ENCODE measurements at places on chromosomes 13 and 19. TPM values are rescaled to one million over a fixed set of nuclear protein-coding genes. Genes with fewer than 3 reads are reported as not detected.

DNA sequence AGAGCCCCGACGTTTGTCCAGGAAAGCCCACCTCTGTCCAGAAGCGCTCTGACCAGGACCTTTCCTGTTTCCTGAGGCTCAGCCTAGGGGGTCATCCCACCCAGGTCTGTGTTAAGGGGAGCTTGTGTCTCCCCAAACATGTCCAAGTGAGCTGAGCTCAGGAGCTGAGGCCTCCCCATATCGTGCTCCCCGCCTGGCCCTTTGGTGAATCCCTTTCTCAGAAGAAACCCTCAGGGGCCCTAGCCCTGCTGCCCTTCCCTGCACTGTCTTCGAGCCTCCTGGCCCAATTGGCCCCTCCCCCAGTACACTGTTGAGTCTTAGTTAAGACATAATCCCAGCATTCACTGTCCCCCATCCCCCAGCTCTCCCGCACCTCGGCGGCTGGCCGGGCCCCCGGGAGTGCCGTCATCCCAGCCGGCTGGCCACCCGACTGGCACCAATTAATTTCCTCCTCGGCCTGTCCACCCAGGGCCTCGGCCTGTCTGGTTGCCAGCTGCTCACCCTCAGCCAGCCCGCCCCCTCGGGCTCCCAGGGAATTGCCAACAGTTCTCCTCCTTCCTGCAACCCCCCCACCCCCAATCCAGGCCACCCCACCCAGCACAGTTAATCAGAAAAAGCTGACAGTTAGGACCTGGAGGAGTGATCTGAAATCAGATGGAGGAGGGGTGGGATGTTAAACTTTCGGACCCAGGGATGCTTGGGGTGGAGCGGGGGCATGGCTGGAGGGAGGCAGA is 13.6 kb downstream of the IER2 start:
- DNase-seq = peak; percentile 78

The ZMYM5 gene
- 10.1 TPM for total RNA-seq

DNA sequence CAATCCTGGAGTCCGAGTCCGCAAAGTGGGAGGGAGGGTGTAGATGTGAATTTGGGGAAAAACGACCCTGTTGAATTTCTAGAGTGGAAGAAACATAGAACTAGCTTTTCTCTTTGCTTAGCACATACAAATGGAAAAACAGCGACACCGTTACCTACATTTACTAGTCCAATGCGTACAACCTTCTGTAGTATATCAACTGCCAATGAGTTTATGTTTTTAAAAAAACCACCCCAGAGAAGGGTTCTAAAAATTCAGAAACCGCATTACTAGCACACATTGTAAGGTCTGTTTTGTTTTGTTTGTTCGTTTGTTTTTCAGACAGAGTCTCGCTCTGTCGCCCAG is 332 bp upstream of the SUPT20H start:
- DNase-seq = no peak

DNA sequence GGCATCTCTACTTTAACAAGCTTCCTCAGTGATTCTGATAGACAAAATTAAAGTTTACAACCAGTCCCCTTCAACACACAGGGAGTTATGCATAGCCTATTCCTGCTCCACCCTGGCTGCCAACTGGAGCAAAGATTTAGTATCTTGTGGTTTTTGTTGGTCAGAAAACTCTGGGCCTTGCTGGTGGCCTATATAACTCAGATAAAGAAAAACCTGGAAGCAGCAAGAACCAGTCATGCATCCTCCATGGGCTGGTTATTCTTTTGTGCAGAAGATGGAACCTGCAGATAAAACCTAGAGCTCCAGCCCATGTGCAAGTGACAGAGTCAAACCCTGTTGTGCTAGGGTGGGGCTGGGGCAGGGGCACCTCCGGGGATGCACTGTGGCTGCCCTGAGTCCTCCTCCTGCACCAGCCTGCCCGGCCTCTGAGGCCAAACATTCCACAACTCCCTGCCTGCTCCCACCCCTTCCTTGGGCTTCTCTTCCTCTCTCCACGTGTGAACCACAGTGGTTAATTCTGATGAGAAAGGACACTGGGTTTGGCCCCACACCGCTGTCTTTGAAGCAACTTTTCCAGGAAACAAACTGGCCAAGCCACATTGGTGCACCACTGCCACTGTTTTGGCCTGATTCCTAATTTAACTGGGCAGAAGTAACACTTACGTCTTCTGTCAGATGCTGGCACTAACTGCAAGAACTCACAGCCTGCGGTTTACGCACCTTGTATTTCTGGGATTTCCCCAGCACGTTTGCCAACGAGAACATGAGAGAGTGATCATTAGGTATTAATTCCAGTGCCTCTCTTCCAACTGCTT is 23.3 kb upstream of the GGACT start:
- DNase-seq = no peak

DNA sequence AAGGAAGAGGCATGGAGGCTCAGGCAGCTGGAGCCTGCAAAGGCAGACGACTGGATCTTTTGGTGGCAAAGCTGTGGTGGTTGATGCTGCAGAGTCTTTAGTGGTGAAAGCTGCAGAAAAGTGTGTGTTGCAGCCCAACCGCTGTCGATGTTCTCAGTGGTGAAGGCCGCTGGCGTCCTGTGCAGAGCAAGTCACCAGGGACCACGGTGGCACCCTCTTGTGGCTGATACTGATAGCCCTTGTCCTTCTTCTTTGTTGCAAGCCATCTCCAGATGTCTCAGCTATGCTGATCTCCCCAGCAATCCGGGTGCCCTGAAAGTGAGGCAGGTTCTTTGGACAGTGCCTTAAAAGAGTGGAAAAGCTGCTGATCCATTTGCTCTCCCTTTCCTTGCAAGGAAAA is 610.9 kb upstream of the PCDH9 start:
- no peak for DNase-seq

DNA sequence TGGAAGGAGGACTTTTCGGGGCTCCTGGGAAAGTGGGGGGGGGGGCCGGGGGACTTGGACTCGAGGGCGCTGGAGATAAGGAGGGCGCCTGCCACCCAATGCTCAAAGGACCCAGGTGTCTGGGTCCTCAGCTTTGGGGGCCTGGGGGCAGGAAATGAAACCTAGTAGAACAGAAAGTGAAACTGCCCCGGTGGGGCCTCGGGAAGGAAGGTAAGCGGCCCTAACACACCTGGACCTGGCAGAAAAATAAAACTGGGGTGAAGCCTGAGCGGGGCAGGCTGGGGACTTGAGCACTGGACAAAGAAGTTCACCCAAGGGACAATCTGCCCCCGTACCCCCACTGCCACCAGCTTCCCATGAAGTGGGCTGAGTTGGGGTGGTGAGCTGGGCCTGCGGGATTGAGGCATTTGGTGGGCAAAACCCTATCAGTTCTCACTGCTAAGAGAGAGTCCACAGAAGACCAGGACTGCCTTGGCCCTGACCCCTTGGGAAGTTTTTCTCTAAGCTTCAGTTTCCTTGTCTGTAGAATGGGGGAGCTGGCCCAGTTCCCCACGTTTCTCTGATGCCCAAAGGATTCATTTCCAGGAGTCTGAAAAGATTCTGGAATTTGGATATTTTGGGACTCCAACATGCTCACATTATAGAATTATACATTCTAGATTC is 2.3 kb downstream of the PRKD2 start:
- peak; percentile 84 for DNase-seq

DNA sequence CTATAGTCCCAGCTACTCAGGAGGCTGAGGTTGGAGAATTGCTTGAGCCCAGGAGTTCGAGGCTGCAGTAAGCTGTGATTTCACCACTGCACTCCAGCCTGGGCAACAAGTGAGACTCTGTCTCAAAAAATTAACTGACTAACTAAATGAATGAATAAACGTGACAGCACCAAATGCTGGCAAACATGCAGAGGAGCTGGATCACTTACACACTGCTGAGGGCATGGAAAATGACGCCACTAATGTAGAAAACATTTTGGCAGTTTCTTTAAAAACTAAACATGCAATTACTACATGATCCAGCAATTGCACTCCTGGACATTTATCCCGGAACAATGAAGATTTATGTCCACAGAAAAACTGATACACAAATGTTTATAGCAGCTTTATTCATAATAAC is 31.3 kb upstream of the GTF3A start:
- DNase-seq = no peak

All from activated CD8-positive, alpha-beta T cell treated with anti-CD3 and anti-CD28 coated beads for 36 hours (primary cell).